Stimulated activated CD8-positive, alpha-beta memory T cell treated with anti-CD3 and anti-CD28 coated beads, Interleukin-4, amount 100 ng/mL, for 4 hours (primary cell): ENCODE measurements at places on chromosomes 6 and 20.

GRCh38 chr6:119739769-119740168 lies 390.2 kb upstream of the MAN1A1 start:
- DNase-seq = no peak

DNA sequence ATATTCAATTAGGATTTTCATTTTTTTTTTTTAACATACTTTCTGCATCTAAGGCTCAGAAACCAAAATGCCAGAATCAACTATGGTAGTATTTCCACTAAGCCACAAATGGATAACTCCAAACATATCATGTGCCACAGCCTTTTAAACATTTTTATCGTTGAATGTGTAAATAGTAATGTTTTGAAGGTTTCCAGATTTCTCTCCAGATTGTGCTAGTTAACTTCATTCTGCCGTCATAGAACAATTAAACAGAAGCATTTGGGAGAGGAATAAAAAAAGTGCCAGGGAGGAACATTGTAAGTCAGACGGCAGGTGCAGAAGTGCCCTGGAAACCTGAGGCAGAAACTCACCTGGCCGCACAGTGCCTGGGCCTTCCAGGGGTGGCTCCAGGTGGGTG lies 23.6 kb downstream of the SMOC2 start:
- DNase-seq = no peak

DNA sequence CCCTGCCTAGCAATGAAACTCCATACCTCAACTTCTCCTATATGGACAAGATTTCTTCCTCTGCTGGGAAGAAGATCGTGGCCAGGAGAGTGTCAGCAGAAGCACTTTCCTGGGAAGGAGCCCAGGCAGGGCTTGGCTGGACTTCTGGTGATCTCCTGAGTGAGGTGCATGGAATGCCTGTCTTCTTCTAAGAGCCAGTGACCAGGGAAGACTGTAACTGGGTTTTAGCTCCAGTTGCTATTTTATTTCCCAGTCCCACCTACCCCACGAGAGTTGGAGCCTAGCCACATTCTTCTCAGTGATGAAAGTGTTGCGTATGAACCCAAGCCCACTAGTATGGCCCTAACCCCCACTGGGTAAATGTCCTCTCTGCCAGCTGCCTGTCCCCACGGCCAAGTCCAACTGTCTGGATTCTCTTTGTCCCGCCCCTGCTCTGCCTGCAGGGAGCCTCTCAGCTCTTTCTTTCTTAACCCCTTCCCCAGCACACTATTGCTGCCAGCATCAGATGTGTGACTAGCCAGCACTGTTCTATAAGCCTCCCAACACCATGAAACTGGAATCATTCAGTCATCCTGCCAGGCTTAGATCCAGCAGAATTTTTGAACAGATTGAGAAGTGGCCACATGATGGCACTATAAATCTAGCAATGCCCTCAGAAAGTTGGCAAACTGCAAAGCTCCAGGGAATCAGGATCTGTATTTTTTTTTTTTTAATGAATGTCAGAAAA lies 69.8 kb upstream of the FAM184A start:
- DNase-seq = no peak

DNA sequence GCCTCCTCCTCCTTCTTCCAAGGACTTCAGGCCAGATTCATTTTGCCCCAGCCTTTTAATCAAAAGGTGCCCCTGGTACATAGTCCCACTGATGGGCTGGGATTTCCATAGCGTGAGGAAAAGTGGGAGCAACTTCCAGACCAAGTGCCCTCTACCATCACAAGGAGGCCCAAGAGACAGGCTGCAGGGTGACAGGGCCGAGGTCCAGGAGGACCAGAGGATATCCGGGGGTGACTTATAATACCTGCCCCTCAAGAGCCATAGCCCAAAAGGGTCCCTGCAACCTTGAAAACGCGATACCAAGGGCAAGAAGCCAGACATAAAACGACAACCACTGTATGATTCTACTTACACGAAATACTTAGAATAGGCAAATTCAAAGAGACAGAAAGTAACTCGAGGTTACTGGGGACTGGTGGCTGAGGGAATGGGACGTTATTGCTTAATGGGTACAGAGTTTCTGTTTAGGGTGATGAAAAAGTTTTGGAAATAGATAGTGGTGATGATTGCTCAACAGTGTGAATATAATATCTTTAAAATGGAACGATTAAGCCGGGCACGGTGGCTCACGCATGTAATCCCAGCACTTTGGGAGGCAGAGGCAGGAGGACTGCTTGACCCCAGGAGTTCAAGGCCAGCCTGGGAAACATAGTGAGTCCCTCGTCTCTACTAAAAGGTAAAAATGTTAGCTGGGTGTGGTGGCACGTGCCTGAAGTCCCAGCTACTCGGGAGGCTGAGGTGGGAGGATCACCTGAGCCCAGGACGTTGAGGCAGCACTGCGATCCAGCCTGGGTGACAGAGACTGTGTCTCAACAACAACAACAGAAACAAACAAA lies 71.9 kb downstream of the NOL4L start:
- no peak for DNase-seq

- DNase-seq = no peak
These were observed 585.6 kb downstream of the DHX35 start for GRCh38 chr20:39547546-39548408.

DNA sequence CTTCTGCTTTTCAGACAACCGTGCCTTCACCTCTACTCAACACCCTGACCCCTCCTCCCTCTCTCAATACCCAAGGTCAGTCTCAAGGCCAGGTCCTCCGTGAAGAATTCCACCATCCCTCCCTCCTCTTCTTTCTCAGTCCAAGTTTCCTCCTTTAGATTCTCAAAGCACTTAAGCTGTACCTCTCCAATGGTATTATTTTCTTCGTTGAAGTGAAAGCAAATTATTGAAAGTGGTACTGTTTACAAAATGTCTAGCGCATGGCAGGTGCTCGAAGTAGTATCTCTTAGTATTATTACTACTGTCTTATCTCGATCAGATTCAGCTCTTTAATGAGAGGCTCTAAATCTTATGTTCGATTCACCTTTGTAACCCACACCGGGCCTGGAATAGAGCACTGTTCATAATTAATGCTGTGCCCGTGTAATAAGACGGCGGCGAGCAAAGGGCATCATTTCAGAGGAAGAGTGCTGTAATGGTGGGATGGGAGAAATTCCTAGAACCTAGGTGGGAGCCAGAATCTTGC lies 593 bp upstream of the RALGAPB start:
- DNase-seq = no peak

DNA sequence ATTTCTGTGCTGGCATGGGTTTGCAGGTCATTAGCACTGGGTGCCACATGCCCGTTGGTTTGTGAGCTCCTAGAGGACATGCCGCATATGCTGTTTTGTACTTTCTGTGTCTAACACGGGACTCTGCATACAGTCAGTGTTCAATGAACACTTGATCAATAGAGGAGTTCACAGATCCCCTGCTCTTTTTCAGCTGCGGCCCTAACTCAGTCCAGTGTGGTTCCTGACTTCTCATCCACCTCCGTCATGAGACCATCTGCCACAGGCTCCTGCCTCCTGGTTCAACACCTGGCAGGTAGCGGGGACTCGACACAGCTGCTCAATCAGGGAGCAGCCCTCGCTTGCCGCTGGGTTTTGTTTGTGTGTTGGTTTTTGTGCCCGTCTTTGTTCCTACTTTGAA lies 13.8 kb upstream of the BMP7 start:
- DNase-seq = no peak

DNA sequence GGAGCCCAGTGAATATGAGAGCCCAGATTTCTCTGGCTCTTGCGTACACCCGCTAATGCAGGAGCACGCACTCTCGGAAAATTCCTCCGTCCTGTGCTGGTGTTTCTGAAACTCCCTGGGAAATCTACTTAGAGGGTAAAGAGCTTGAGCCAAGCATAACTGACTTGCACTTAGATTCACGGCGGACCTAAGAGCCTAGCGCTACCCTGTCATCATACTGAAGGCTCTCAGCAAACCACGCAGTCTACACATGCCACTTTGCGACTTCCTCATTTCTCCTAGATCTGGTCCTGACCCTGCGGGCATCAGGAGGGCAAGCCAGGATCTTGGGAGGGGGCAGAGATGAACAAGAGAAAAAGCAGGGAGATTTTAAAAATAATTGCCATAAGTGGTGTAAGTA lies 324.7 kb downstream of the CD83 start:
- DNase-seq = no peak

GRCh38 chr6:15330174-15330944 lies 84.5 kb downstream of the JARID2 start:
- no peak for DNase-seq

DNA sequence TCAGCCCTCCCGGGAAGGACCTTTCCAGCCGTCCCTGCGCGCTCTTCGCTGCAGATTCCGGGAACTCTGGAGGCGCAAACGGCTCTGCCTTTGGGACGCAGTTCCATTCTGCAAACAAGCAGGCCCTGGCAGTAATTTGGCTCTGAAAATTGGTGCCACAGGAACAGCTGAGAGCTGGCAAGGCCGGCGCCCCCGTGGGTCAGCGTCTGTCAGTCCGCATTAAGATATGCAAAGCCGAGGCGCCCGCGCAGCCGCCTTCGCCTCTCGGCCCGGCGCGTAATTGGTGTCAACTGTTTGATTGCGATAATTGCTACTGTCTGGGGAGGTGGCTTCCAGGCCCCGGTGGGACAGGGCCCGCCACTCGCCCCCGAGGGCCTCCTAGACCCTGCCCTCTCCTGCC lies 73.6 kb downstream of the NCR2 start:
- no peak for DNase-seq
